Activated CD4-positive, alpha-beta T cell treated with anti-CD3 and anti-CD28 coated beads for 36 hours (primary cell): ENCODE measurements at places on chromosomes 16 and 17. TPM values are rescaled to one million over a fixed set of nuclear protein-coding genes. Genes with fewer than 3 reads are reported as not detected.

AMZ2 gene
- total RNA-seq = 150 TPM

TNP2 gene
- total RNA-seq = not detected

CCL4 gene
- total RNA-seq = 311 TPM

RGS9 gene
- total RNA-seq = 1.6 TPM

PIGS gene
- 38.7 TPM for total RNA-seq

ZNF500 gene
- total RNA-seq = 11.6 TPM

TMC7 gene
- total RNA-seq = not detected

MMP28 gene
- total RNA-seq = not detected

RAD51C gene
- 85.4 TPM for total RNA-seq

HBQ1 gene
- total RNA-seq = 0.37 TPM

MT1G gene
- 14.7 TPM for total RNA-seq

ALDH3A1 gene
- not detected for total RNA-seq

FLCN gene
- total RNA-seq = 12.3 TPM

DHX58 gene
- 31.1 TPM for total RNA-seq

ZG16B gene
- total RNA-seq = 1.2 TPM

NR1D1 gene
- 5.2 TPM for total RNA-seq

KRT14 gene
- total RNA-seq = not detected

OR1F1 gene
- total RNA-seq = not detected

ADAD2 gene
- total RNA-seq = 0.18 TPM

NPIPB9 gene
- total RNA-seq = 0.91 TPM

MIS12 gene
- total RNA-seq = 34.4 TPM

THOC6 gene
- total RNA-seq = 50.2 TPM

CDT1 gene
- 182 TPM for total RNA-seq

PIGW gene
- total RNA-seq = 13.4 TPM

HIGD1B gene
- total RNA-seq = not detected

TBC1D24 gene
- total RNA-seq = 12.7 TPM

SLC13A5 gene
- total RNA-seq = not detected

CA5A gene
- total RNA-seq = not detected

LRRC37A3 gene
- 3.3 TPM for total RNA-seq

ITGA3 gene
- 6.8 TPM for total RNA-seq

DYNLRB2 gene
- not detected for total RNA-seq

C1QL1 gene
- 0.37 TPM for total RNA-seq

HCRT gene
- not detected for total RNA-seq

GAS2L2 gene
- not detected for total RNA-seq

CPNE2 gene
- total RNA-seq = 7.3 TPM

GGA2 gene
- total RNA-seq = 114 TPM

CSH2 gene
- not detected for total RNA-seq

MEOX1 gene
- total RNA-seq = 0.65 TPM
